Retina (tissue), 1 donor: ENCODE measurements at places on chromosomes 1 and 21.

DNA sequence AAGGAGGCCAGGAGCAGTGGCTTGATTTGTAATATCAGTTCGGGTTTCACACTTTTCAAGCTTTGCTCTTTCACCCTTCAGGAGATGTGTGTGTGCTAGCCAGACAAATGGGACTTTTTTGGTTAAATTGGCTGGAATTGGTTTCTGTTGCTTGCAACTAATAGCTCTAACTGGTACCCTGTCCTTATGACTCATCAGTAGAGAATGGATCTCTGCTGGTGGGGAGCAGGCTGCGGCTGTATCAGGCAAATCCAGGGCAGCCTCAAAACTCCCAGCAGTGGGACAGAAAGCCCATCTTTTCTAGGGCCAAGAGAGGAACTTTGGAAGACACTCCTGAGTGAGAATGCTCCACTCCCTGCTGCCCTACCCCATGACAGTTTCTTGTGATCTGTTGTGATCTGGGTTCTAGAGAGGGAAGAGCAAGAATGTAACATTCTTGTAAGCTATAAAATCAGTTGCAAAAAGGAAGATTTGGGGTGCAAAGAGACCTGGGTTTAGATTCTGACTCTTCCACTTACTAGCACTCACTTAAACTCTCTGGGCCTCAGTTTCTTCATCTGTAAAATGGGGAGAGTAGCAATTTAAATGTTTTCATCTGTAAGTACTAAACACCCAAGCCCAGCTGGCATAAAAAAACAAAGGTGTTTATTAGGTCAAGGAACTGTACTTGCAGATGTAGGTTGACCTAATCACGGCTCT lies 257.0 kb upstream of the TMEM51 start:
- no peak for DNase-seq

DNA sequence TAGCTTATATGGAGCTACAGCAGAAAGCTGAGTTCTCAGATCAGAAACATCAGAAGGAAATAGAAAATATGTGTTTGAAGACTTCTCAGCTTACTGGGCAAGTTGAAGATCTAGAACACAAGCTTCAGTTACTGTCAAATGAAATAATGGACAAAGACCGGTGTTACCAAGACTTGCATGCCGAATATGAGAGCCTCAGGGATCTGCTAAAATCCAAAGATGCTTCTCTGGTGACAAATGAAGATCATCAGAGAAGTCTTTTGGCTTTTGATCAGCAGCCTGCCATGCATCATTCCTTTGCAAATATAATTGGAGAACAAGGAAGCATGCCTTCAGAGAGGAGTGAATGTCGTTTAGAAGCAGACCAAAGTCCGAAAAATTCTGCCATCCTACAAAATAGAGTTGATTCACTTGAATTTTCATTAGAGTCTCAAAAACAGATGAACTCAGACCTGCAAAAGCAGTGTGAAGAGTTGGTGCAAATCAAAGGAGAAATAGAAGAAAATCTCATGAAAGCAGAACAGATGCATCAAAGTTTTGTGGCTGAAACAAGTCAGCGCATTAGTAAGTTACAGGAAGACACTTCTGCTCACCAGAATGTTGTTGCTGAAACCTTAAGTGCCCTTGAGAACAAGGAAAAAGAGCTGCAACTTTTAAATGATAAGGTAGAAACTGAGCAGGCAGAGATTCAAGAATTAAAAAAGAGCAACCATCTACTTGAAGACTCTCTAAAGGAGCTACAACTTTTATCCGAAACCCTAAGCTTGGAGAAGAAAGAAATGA lies 37.6 kb downstream of the CENPF start:
- DNase-seq: no peak

- DNase-seq: peak; percentile 86
These were observed at the start of gene NID1 for GRCh38 chr1:236064674-236065508. Gene NID1, minus strand, starts transcription at chr1:236065090. Its CDS starts 11 bp downstream, at chr1:236065079.

GRCh38 chr1:63951059-63951946 lies 177.5 kb downstream of the ROR1 start:
- no peak for DNase-seq

DNA sequence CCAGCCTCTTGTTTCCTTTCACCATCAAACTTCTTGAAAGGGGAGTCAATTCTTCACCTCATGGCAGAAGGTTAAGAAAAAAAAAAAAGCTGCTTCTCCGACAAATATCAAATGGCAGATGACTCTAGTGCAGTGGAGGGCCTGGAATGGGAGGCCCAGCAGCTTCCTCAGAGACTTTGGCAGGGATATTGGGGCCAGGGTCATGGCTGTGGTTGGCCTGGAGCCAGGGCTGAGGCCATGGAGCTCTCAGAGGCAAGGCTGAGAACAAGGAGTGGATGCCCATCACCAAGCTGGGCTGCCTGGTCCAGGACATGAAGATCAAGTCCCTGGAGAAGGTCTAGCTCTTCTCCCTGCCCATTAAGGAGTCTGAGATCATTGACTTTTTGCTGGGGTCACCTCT lies 18.7 kb downstream of the MTF1 start:
- no peak for DNase-seq

DNA sequence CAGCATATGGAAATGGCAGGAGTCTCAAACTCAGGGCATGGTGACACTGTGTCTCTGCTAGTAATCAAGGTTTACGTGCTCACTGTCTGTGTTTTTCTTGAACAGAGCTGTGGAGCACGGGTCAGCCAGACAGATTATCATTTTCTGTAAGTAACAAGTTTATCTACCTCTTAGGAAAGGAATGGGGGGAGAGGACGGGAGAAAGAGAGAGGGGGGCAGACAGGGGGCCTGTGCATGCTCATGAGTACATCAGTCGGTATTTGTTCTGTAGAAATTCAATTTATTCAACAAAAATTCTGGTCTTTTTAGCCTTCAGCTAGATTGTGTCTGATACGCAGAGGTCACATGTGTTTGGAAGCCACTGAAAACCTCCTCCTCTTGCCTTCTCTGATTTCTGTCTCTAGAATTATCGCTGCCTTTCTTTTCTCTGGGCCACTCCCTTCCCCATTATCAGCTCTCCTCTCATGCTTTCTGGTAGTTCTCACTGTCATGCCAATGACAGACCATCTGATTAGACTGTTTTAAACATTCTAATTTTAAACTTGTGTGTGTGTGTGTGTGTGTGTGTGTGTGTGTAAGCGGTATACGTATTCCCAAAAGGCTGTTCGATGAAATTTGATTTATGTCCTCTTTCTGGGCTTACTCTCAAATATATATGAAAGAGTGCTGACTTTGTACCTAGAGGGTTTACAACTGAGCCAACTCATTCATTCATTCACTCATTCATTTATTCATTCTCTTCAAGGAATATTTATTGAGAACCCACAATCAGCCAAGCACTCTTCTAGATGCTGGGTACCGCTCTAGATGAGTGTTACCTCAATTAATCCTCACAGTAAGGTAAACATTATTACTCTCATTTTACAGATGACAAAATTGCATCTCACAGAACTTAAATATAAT lies 636.9 kb downstream of the KIF26B start:
- no peak for DNase-seq

- DNase-seq: no peak
These were observed 31.6 kb upstream of the UBE2U start for GRCh38 chr1:64171797-64172281.

GRCh38 chr1:176466514-176466913 lies 3.5 kb downstream of the PAPPA2 start:
- no peak for DNase-seq

- DNase-seq: no peak
These were observed 30.1 kb downstream of the LDLRAD1 start for GRCh38 chr1:53987880-53988279.

- DNase-seq: no peak
These were observed 108.1 kb downstream of the C1orf21 start for GRCh38 chr1:184494929-184495328.

DNA sequence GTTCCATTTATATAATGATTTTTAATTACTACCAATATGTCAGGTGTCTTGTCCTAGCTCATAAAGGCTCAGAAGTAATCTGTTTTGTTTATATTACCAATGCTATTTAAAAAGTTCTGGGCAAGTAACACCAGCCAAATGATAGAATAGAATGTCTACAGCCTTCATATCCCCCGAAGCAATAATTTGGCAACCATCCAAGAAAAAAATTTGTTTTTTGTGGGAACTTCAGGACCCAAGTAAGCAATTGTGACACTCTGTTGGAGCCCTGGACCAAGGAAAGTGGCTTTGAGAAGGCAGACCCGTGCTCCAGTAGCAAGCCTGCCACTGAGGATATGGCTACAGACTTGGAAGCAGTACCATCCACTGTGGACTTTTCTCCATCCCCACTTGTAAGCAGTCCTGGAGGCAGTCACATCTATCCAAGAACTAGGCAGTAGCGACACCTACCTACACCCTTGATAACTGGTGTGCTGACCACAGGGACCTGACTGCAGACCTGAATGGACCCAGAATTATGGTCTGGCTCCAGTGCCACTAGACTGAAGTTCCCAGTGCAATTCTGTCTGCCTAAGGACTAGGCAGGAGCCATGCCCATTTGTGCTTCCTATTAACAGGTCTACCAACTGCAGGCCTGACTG lies 870.7 kb upstream of the ADGRL2 start:
- no peak for DNase-seq

DNA sequence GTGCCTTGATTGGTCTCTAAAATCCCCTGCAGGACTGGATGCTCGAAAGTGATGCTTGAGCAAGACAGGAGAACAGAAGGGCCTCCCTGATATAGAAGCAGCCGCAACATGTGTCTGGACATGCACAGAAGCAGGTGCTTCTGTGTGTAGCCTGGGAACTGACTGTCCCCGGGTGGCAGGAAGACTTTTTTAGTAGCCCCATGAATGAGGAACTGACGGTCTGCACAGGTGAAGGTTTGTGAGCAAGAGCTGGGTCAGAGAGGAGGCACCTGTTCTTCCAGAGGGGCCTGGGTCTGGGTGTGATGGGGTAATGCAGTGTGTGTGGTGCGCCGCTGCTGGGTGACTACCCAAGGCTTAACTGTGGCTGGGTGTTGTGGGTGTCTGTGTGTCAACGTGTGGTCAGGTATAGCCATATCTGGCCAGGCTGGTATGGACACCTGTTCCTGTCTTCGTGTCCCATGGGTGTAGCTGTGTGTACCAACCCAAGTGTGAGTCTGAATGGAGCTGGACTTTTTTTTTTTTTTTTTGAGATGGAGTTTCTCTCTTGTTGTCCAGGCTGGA lies 39.1 kb upstream of the FOXO6 start:
- DNase-seq: no peak

DNA sequence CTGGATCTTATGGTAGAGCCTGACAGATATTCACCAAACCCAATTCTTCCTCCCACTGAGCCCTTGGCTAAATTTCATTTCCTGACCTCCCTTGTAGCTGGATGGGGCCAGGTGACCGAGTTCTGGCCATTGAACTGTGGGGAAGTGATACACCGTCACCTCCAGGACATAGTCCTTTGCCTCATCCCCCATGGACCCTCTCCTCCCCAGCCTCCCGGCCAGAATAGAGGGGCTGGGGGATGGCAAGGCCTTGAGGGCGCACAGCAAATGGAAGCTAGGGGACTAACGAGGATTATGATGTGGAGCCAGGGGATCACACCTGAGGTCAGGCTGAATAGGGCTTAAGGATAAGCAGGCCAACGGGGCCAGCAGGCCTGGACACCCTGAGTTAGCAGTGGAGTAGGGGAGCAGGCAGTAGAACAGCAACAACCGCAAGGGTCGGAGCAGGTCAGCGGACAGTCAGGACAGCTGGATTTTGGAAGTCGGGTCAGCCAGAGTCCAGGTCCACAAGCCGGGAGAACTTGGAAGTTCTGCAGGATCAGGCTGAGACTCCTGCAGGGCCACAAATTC lies 15.0 kb downstream of the BATF3 start:
- no peak for DNase-seq

DNA sequence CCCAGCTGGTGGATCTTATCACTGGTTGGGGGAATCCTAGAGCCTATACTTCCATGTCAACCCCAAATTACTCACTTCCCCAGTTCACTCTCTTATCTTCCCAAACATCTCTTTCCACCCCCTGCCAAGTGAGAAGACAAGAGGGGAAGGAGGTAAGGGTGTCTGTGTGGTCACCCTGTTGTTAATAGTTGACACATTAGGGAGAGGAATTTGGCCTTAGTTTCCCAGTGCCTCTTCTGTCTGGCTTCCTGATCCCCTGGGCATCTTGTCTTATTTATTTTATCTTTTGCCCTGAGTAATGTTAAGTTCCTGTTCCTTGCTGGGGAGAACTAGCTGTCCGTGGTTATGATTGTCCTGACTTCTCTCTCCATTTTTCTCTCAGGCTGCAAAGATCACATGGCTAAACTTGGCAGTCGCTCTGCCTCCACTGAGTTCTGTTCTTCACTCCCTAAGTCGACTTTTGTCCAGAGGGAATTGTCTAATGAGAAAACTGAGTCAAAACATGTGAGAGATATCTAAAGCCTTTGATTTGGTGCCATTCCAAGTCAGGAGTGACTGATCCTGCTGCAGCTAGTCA lies 157.1 kb upstream of the SYT6 start:
- no peak for DNase-seq

- no peak for DNase-seq
These were observed 191.6 kb upstream of the ZC3H12A start for GRCh38 chr1:37282764-37283163.

GRCh38 chr1:231643071-231643934 lies 16.7 kb downstream of the DISC1 start:
- no peak for DNase-seq

DNA sequence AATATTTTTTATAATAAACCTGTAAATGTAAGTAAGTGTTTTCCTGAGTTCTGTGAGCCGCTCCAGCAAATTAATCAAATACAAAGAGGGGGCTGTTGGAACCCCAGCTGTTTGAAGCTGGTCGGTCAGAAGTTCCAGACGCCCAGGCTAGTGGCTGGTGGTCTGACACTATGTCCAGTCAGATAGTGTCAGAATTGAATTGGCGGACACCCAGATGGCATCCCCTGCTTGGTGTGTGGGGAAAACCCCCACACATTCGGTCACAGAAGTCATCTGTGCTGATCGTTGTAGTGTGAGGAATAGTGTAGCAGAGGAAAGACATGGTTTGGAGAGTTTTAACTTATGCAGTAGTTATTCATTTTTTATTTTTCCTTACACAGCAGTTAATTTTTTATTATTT lies 32.4 kb downstream of the TBCE start:
- no peak for DNase-seq

DNA sequence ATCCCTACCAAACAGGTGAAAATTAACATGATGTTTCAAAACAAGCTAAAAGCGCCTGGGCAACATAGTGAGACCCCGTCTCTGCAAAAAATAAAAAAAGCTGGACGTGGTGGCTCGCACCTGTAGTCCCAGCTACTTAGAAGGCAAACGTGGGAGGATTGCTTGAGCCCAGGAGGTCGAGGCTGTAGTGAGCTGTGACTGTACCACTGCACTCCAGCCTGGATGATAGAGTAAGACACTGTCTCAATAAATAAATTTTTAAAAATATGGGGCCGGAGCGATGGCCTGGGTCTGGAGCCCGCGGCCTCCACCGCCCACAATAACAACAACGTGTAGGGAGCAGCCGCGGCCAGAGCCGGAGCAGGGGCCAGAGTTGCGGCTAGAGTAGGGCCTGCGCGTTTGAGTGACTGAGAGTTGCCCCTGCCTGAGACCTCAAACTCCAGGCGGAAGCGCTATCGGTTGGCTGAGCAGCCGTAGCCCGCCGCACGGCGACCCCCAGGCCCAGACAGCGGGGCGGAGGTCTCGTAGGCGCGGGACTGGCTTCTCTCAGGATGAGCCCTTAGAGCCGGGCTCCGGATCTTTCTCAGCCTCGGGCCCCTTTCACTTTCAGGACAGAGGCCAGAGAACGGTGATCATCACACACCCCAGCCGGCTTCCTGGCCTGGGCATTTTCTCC lies 41.4 kb downstream of the ZMYM1 start:
- peak; percentile 69 for DNase-seq

GRCh38 chr1:172742599-172743500 lies 83.9 kb downstream of the FASLG start:
- DNase-seq: peak; percentile 20

GRCh38 chr1:180507795-180508724 lies 5.7 kb upstream of the ACBD6 start:
- no peak for DNase-seq

GRCh38 chr1:46490656-46491442 lies 1.2 kb downstream of the DMBX1 start:
- DNase-seq: peak; percentile 85
